Upper lobe of right lung (tissue), 1 donor: ENCODE measurements at places on chromosomes 11 and 22.

- no peak for DNase-seq
- peaks cover 65% of the 10 kb centered on the region for H3K4me1 ChIP-seq
- no peaks in the 10 kb centered on the region for H3K27me3 ChIP-seq
- H3K4me3 ChIP-seq = peak overlapping the region; percentile 72
- H3K36me3 ChIP-seq = peaks cover 25% of the 10 kb centered on the region
These were observed 630 bp downstream of the PIK3IP1 start for GRCh38 chr22:31291481-31292235.

GRCh38 chr11:657691-658126, 20.6 kb downstream of the DRD4 start:
- H3K27ac ChIP-seq = no peak overlapping the region
- no peaks in the 10 kb centered on the region for H3K27me3 ChIP-seq
- no peak for DNase-seq
- peaks cover 3% of the 10 kb centered on the region for H3K4me1 ChIP-seq
- H3K36me3 ChIP-seq = peaks cover 33% of the 10 kb centered on the region
- no peak overlapping the region for H3K4me3 ChIP-seq

DNA sequence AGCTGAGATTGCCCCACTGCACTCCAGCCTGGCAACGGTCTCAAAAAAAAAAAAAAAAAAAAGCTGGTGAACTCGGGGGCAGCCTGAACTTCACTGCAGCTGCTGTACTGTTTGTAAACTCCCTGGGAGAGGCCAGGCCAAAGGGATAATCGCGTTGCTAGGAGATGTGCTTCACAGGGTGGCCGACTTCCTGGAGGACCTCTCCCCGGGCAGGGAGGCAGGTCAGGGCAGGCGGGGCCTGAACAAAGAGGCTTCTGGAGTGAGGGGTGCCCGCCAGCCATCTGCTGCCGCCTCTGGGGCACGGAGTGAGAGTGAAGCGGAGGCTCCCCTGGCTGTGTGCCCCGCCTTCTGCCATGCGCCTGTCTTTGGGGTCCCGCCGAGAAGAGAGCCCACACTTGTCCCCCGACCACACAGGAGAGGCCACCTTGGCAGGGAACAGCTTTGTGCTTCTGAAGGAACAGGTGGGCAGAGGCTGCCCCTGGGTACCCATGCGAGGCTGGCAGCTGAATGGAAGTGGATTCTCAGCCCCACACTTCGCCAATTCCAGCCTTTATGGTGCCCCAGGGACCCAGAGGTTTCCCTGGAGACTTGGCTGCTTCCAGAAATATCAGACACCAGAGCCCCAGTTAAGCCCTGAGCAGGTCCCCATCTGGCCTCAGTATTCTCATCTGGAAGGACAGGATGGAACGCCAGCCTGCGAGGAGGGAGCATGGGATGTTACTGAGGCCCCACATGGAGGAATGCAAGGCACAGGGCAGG, 29.6 kb downstream of the TMEM184B start:
- no peaks in the 10 kb centered on the region for H3K27me3 ChIP-seq
- no peak for DNase-seq
- H3K36me3 ChIP-seq = peaks cover 39% of the 10 kb centered on the region
- no peak overlapping the region for H3K4me3 ChIP-seq

DNA sequence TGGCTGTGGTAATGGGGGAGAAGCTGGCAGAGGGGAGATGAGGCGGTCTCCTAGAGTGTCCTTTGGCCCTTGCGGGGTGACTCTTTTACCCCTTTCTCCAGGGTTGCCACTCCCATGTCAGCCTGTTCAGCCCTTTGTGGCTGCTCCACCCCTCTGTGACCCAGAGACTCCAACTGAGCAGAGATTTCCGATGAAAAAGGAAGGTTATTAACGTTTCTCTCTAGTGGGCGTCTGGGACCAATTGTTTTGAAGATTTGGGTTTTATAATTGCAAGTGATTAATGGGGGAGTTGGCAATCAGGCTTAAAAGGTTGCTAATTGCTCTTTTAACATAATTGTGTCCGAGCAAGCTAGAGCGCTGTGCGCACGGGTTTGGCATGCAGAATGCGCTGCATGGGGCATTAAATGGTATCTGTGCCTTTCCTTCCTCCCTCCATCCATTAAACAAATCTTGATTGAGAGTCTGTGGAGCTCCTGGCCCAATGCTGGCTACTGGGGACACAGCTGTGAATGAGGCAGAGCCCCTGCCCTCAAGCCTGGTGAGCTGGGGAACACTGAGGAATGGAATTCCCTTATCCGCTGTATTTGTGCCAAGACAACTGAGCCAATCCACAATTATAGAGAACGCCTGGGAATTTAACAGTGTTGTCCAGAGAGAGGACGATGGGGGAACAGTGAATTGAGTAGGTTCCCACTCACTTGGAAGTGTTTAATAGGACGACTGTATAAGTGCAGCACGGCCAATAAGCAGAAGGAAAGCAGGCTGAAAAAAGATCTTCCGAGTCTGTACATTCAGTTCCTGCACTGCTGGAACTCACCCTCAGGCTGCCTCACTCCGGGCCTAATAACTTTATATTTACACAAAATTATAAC, 295.9 kb downstream of the MIAT start:
- no peak overlapping the region for H3K27ac ChIP-seq
- no peak for DNase-seq
- peaks cover 44% of the 10 kb centered on the region for H3K27me3 ChIP-seq
- no peaks in the 10 kb centered on the region for H3K36me3 ChIP-seq
- no peaks in the 10 kb centered on the region for H3K4me1 ChIP-seq

DNA sequence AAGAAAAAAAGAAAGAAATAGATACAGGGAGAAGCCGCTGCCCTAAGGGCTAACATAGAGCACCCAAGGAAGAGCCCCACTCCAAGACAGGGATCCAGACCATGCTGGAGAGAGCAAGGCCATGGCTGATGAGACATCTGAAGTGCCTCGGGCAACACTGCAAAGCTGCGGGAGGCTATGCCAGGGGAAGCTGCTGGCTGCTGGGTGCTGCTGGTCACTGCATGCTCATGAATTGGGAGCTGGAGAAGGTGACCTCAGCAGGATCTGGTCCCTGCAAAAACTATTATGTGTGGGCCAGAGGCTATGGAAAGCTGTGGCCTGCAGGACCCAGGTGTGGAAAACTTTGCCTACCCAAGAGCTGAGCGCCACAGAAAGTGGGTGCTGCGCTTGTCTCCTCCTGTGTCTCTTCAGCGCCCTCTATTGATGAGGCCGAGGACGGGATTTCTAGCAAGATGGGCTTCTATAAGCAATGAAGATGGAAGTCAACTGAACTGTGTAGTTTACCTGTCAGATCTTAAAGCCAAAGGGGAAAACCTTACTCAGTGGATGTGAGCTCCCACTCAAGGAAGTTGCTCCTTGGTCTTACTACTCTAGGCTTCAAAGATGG, 17.3 kb upstream of the SLC29A2 start:
- peak; percentile 78 for DNase-seq
- no peak overlapping the region for H3K4me3 ChIP-seq
- H3K36me3 ChIP-seq = no peaks in the 10 kb centered on the region
- peaks cover 6% of the 10 kb centered on the region for H3K4me1 ChIP-seq
- peaks cover 9% of the 10 kb centered on the region for H3K27me3 ChIP-seq

- no peak for DNase-seq
- H3K27me3 ChIP-seq = no peaks in the 10 kb centered on the region
- H3K36me3 ChIP-seq = no peaks in the 10 kb centered on the region
- no peak overlapping the region for H3K27ac ChIP-seq
- H3K4me3 ChIP-seq = no peak overlapping the region
- H3K4me1 ChIP-seq = no peaks in the 10 kb centered on the region
These were observed 22.9 kb downstream of the AMBRA1 start for GRCh38 chr11:46570790-46571398.

GRCh38 chr11:1207401-1208143, 15.3 kb upstream of the MUC5B start:
- H3K4me1 ChIP-seq = no peaks in the 10 kb centered on the region
- no peak overlapping the region for H3K27ac ChIP-seq
- H3K27me3 ChIP-seq = peaks cover 17% of the 10 kb centered on the region
- peak; percentile 63 for DNase-seq

- DNase-seq = no peak
- H3K27ac ChIP-seq = no peak overlapping the region
- no peak overlapping the region for H3K4me3 ChIP-seq
- no peaks in the 10 kb centered on the region for H3K27me3 ChIP-seq
These were observed 451.3 kb upstream of the B3GAT1 start for GRCh38 chr11:134863294-134863693.

- no peaks in the 10 kb centered on the region for H3K27me3 ChIP-seq
- H3K36me3 ChIP-seq = no peaks in the 10 kb centered on the region
- no peak for DNase-seq
- H3K27ac ChIP-seq = peak overlapping the region; percentile 30
- H3K4me1 ChIP-seq = peaks cover 7% of the 10 kb centered on the region
- H3K4me3 ChIP-seq = no peak overlapping the region
These were observed 31.7 kb downstream of the MCM5 start for GRCh38 chr22:35431483-35432227.

GRCh38 chr11:125167954-125168835, 3.6 kb downstream of the PKNOX2 start:
- H3K4me1 ChIP-seq = peaks cover 31% of the 10 kb centered on the region
- H3K4me3 ChIP-seq = peak overlapping the region; percentile 67
- no peak for DNase-seq
- H3K27ac ChIP-seq = no peak overlapping the region
- H3K27me3 ChIP-seq = peaks cover 46% of the 10 kb centered on the region

DNA sequence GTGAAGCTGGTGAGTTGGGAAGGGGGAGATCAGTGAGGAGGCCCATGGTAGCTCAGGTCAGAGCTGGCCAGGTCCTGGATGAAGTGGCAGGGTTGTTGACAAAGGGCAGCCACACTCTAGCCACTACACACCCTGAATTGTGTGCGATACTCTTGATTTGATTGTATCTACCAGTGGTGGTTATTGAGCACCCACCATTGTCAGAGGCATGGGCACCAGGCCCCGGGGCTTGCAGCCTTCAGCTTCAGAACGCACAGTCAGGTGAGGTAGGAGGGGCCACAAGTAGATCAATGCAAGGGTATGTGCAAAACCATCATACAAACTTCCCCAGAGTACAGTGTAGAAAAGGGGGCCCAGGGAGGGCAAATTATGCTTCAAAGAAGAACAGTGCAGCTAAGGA, 38.1 kb downstream of the MICAL2 start:
- H3K4me3 ChIP-seq = no peak overlapping the region
- H3K4me1 ChIP-seq = peaks cover 12% of the 10 kb centered on the region
- no peak overlapping the region for H3K27ac ChIP-seq
- DNase-seq = no peak
- no peaks in the 10 kb centered on the region for H3K27me3 ChIP-seq
- peaks cover 5% of the 10 kb centered on the region for H3K36me3 ChIP-seq

- H3K36me3 ChIP-seq = no peaks in the 10 kb centered on the region
- no peak overlapping the region for H3K27ac ChIP-seq
- no peaks in the 10 kb centered on the region for H3K27me3 ChIP-seq
- peaks cover 5% of the 10 kb centered on the region for H3K4me1 ChIP-seq
These were observed 12.3 kb downstream of the LRRC32 start for GRCh38 chr11:76658231-76658630.

DNA sequence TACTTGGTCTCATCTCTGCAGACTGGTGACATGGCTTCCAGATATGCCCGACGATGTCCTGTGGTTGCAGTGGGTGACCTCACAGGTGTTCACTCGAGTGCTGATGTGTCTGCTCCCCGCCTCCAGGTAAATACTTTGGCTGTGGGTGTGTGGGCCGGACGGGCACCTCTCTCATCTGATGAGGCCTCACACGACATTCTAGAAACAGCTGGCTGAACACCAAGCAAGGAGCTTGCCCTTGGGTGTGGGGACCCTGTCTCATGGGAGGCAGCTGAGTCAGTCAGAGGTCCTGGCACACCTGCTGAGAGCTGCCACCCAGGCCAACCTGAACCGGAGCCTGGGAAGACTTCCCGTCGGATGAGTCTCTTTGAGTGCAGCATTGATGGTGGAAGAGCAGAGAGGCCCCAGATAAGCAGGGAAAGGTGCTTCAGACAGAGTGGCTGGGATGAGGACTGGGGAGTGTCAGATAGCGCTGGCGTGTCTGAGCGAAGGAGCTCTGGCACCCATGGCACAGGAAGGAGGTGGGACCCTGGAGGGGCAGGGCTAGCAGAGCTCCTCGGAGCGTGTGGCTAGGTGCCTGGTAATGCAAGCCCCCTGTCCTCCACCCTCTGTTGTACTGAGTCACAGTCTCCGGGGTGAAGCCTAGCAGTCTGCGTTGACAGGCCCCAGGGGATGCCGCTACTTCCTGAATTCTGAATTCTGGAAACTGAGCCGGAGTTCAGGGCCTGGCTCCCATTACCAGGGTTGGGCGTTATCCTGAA, 10.4 kb upstream of the SAMM50 start:
- H3K4me3 ChIP-seq = no peak overlapping the region
- peaks cover 5% of the 10 kb centered on the region for H3K27me3 ChIP-seq
- DNase-seq = no peak
- no peaks in the 10 kb centered on the region for H3K36me3 ChIP-seq
- H3K4me1 ChIP-seq = no peaks in the 10 kb centered on the region
- H3K27ac ChIP-seq = no peak overlapping the region

- no peak overlapping the region for H3K4me3 ChIP-seq
- H3K36me3 ChIP-seq = no peaks in the 10 kb centered on the region
- no peak overlapping the region for H3K27ac ChIP-seq
- peaks cover 22% of the 10 kb centered on the region for H3K27me3 ChIP-seq
These were observed 89.1 kb downstream of the BRD1 start for GRCh38 chr22:49738566-49738965.

DNA sequence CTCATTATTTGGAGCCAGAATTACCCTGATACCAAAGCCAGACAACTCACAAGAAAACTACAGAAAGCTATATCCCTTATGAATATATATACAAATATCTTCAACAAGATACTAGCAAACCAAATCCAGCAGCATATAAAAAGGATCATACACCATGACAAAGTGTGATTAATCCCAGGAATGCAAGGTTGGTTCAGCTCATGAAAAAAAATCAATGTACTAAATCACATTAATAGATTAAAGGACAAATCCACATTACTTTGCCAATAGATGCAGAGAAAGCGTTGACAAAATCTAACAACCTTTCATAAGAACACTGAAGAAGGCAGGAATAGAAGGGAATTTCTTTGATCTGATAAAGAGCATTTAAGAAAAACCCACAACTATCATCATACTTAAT, 50.4 kb upstream of the TEAD1 start:
- H3K27ac ChIP-seq = no peak overlapping the region
- no peaks in the 10 kb centered on the region for H3K36me3 ChIP-seq
- no peaks in the 10 kb centered on the region for H3K27me3 ChIP-seq
- H3K4me1 ChIP-seq = no peaks in the 10 kb centered on the region
- no peak overlapping the region for H3K4me3 ChIP-seq

DNA sequence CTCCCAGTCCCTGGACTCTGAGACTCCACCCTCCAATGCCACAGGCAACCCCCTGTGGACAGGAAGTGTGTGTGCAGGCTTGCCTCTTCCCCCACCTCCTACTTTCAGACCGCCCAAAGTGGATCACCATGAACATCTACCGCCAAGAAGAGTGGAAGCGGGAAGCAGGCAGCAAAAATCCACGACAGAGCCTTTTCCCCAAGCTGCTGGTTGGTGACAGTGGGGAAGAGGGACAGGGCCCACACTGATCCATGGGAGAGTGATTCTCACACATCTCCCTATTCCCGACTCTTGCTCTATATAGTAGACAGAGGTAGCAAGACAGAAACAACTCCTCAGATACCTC, 53.4 kb upstream of the SPATA19 start:
- no peaks in the 10 kb centered on the region for H3K27me3 ChIP-seq
- H3K27ac ChIP-seq = no peak overlapping the region
- no peak for DNase-seq
- H3K36me3 ChIP-seq = no peaks in the 10 kb centered on the region
- H3K4me1 ChIP-seq = no peaks in the 10 kb centered on the region
